ENCODE measurements at places on chromosomes 13 and 19. TPM values are rescaled to one million over a fixed set of nuclear protein-coding genes. Genes with fewer than 3 reads are reported as not detected.
A peak's percentile ranks its signal among the peaks of the same experiment; 100 is the strongest.

DNA sequence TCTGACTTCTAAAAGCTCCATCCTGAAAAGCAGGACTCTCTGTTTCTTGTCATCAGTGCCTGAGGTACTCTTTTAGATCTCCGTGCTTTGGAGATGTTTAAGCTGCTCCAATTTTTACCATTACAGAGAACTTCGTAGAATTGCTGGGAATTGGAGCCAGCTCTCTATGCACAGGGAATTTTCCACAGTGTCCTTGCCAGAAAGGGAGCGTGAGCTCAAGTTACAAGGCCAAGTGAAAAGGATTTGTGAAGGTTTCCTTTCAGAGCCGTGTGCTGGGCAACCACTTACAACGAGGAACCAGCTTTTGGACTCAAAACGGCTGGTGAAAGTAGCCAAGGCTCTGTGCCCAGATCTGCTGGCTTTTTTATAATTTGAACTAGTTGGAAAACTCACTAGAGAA lies 82.6 kb downstream of the NUFIP1 start:
- peaks cover 4% of the 10 kb centered on the region for H3K36me3 ChIP-seq
- H3K4me1 ChIP-seq, result no peaks in the 10 kb centered on the region
- no peak overlapping the region for H3K27ac ChIP-seq
- H3K4me3 ChIP-seq, result no peak overlapping the region

DNA sequence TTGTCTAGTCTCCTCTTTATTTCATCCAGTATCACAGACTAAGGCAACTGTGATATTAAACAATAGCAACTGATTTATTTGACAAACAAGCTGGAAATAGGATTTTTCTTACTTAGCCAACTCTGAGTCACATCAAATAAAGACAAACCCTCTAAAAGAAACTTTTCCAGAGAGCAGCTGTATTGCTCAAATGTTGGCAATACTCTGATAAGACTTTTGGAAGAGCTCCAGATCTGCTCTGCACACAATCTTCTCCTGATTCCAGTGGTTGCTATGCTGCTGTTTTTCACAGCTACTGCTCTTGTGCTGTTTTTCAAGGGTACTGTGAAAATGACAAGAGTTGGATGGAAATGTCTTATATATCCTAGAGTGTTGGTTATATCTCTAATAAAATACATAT lies 1479.2 kb downstream of the SLITRK5 start:
- H3K4me3 ChIP-seq, result no peak overlapping the region
- H3K27ac ChIP-seq, result no peak overlapping the region
- no peaks in the 10 kb centered on the region for H3K36me3 ChIP-seq
- no peaks in the 10 kb centered on the region for H3K27me3 ChIP-seq

DNA sequence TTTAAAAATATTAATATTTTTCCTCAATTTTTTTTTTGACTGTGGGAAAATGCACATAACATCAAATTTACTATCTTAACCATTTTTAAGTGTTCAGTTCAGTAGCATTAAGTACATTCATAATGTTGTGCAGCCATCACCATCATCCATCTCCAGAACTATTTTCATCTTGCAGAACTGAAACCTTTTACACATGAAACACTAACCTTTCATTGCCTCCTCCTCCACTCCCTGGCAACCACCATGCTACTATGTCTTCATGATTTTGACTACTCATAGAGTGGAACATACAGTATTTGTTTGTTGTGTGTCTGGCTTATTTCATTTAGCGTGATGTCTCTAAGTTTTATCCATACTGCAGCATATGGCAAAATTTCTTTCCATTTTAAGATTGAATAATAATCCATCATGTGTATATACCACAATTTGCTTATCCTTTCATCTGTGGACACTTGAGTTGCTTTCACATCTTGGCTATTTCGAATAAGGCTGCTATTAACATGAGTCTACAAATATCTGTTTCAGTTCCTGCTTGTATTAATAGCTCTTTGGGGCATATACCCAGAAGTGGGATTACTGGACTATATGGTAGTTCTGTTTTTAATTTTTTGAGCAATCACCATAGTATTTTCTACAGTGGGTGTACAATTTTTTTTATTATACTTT lies 376.4 kb downstream of the MTUS2 start:
- DNase-seq, result no peak
- H3K27me3 ChIP-seq, result no peaks in the 10 kb centered on the region
- H3K36me3 ChIP-seq, result no peaks in the 10 kb centered on the region
- H3K4me3 ChIP-seq, result no peak overlapping the region
- H3K4me1 ChIP-seq, result no peaks in the 10 kb centered on the region

The FDX2 gene
- 11.9 TPM for total RNA-seq

DNA sequence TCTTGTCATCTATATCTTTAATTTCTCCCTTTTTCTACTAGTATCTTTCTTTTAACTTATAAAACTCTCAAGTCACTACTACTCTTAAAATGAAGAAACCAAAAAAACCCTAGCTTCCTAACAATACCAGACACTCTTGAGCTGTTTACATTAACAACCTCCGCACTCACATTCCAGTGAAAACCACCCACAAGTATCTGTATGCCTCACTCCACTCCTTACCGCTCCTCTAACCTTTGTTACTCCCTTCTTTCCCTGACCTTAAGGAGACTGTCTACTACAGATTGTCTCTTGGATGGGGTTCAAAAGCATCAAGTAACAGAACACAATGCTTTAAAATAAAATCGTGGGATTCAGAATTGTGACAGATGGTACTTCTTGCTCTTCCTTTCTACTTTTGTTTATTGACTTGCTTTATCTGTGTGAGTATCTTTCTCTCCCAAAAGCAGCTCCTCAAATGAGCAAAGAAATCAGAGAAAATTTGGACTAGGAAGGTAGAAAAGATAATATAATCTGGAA lies 110.0 kb upstream of the FBXL3 start:
- peaks cover 14% of the 10 kb centered on the region for H3K36me3 ChIP-seq
- H3K4me1 ChIP-seq, result peaks cover 8% of the 10 kb centered on the region
- H3K4me3 ChIP-seq, result no peak overlapping the region
- H3K27ac ChIP-seq, result peak overlapping the region; percentile 1
- no peak for DNase-seq

GRCh38 chr13:80199585-80200292 lies 141.2 kb downstream of the SPRY2 start:
- no peak overlapping the region for H3K4me3 ChIP-seq
- H3K27me3 ChIP-seq, result no peaks in the 10 kb centered on the region
- no peaks in the 10 kb centered on the region for H3K36me3 ChIP-seq
- H3K27ac ChIP-seq, result no peak overlapping the region

GRCh38 chr13:51553531-51553930 lies 30.7 kb upstream of the WDFY2 start:
- no peaks in the 10 kb centered on the region for H3K36me3 ChIP-seq
- H3K4me1 ChIP-seq, result no peaks in the 10 kb centered on the region
- no peak for DNase-seq
- no peak overlapping the region for H3K4me3 ChIP-seq
- H3K27ac ChIP-seq, result no peak overlapping the region

DNA sequence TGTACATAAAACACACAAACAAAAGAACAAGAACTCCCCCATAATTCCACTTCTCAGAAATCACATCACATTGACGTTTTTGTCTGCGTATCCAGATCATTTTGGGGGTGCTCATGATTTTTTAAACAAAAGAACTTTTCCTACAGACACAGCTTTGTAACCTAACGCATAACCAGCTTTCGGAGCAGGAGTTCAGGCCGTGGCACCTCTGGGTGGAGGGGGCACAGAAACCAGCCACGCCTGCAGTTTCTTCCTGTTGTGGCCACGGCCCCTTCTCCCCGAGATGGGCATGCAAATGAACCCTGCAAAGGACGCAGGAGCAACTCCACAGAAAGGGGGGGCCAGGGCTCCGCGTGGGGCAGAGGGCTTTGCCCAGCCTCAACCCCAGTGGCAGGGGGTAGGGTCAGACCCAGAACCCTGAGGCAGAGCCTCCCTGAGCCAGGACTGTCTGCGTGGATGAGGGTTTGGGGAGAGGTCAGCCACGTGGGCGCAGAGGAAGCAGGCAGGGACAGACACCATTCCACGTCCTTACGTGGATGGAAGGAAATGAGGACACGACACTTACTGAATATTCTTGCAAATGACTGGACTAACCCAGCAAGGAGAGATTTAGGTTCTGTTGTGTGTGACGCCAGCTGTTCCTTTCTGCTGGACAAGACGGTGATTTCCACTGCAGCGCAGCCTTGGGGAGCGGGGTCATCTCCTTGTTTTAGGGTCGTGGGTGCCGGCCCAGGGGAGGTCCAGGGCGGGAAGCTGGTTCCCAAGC lies 64.4 kb downstream of the RASA3 start:
- no peaks in the 10 kb centered on the region for H3K27me3 ChIP-seq
- peak overlapping the region; percentile 68 for H3K4me3 ChIP-seq
- peak; percentile 53 for DNase-seq
- peaks cover 76% of the 10 kb centered on the region for H3K4me1 ChIP-seq

- H3K36me3 ChIP-seq, result no peaks in the 10 kb centered on the region
- H3K27me3 ChIP-seq, result no peaks in the 10 kb centered on the region
- H3K27ac ChIP-seq, result peak overlapping the region; percentile 37
- no peak for DNase-seq
- peaks cover 7% of the 10 kb centered on the region for H3K4me1 ChIP-seq
Measured at GRCh38 chr19:35118268-35119020, 2.8 kb downstream of the FXYD3 start.

GRCh38 chr13:85108356-85108755 lies 690.9 kb downstream of the SLITRK6 start:
- H3K4me3 ChIP-seq, result no peak overlapping the region
- no peaks in the 10 kb centered on the region for H3K4me1 ChIP-seq
- no peaks in the 10 kb centered on the region for H3K27me3 ChIP-seq

DNA sequence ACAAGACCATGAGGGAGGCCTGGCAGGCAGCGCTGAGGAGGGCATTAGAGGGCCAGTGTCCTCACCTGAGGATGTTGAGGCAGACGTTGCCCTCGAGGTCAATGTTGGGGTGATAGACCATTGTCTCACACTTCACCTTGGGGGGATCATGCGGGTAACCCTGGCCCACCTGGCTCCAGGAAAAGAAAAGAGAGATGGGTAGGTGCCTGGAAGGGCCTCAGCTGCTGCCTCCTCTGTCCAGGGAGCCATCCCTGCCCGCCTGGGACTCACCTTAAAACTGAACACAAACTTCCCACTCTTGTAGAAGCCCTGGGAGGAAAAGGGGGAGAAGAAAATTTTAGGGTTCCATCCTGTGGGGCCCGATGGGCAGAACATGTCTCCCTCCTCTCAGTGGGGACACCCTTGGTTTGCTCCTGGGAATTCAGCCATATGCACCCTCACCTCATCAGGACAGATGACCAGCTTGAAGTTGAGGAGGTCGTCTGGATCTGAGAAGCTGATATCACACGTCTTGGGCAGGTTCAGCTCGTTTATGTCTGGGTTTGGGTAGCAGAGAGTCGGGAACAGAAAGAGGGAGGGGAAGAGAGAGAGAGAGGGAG lies 1.7 kb downstream of the UBE2M start:
- peak overlapping the region; percentile 96 for H3K27ac ChIP-seq
- no peak for DNase-seq
- no peaks in the 10 kb centered on the region for H3K27me3 ChIP-seq
- H3K4me1 ChIP-seq, result peaks cover 34% of the 10 kb centered on the region
- H3K4me3 ChIP-seq, result peak overlapping the region; percentile 99
- H3K36me3 ChIP-seq, result peaks cover 38% of the 10 kb centered on the region

DNA sequence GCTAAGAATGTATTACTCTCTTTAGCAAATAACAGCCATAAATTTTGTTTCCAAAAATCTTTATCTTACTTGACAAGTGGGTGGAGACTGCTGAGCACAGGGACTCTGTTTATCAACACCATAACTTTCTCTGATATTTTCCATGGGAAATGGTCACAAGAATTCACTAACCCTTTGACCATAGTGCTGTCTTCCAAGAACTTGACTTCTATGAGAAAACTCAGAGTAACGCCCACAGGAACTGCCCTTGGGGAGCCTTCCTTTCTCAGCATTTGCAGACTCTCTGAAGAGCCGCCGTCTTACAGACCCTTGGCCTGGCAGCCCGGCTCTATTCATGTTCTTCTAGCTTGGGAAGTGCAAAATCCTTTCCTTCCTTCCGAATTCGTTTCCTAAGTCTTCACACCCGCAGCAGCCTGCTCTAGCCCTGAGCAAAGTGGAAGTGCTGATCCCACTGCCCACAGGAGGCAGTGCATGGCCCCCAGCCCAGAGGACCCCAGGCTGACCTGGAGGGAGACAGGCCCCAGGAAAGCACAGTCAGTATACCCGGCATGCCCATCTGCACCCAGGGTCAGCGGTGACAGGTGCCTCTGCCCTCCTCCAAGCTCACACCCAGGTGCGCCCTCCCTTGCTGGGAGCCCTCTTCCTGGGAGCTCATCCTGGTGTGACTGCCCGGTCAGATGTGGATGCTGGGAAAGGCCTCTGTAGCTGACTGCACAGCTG lies 10.2 kb downstream of the GAS6 start:
- H3K4me1 ChIP-seq, result peaks cover 19% of the 10 kb centered on the region
- H3K4me3 ChIP-seq, result no peak overlapping the region
- no peak overlapping the region for H3K27ac ChIP-seq
- peaks cover 15% of the 10 kb centered on the region for H3K27me3 ChIP-seq
- H3K36me3 ChIP-seq, result no peaks in the 10 kb centered on the region
- no peak for DNase-seq

The CEACAM3 gene
- not detected for total RNA-seq

The ZNF738 gene
- 9.8 TPM for total RNA-seq

The WTIP gene
- 0.88 TPM for total RNA-seq

The OLFM4 gene
- total RNA-seq, result not detected

The TMEM190 gene
- total RNA-seq, result not detected

GRCh38 chr13:44748439-44748838 lies 172.3 kb upstream of the TSC22D1 start:
- H3K4me1 ChIP-seq, result no peaks in the 10 kb centered on the region
- H3K27ac ChIP-seq, result no peak overlapping the region
- no peaks in the 10 kb centered on the region for H3K36me3 ChIP-seq

DNA sequence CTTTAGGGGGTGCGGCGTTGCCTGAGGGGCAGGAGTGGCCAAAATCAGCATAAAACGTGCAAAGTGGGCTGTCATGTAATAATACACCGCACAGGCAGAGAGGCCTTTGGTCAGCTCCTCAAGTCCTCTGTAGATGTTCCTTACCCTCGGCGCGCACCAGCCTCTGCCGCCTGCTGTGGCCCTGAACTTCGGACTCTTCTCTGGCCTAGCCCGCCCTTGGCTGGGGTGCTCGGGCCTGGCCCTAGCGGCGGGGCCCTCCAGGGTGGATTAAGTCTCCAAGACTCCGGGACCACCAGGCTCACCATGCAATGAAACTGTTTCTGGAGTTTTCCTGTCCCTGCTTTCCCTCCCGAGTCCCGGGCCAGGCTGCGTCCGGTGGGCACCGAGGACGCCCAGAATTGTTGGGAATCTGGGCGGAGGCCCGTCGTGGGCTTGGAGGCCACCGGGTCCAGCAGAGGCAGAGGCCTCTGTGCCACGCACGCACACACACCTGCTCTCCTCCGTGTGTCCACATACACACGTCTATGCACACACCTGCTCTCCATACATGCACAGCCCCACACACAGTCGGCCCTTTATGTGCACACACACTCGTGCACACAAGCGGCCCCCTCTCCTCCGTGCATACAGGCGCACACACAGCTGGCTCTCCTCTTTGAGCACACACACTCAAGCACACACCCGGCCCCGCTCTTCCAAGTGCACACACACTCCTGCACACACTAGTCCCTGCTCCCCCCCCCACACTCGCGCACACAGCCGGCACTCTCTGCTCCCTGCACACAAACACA lies 1.5 kb upstream of the TFDP1 start:
- H3K27me3 ChIP-seq, result no peaks in the 10 kb centered on the region
- no peak overlapping the region for H3K27ac ChIP-seq
- peaks cover 29% of the 10 kb centered on the region for H3K4me1 ChIP-seq
- no peaks in the 10 kb centered on the region for H3K36me3 ChIP-seq
- H3K4me3 ChIP-seq, result peak overlapping the region; percentile 60

The ARRDC5 gene
- 28.7 TPM for total RNA-seq

- no peak overlapping the region for H3K4me3 ChIP-seq
- H3K4me1 ChIP-seq, result no peaks in the 10 kb centered on the region
- H3K27me3 ChIP-seq, result peaks cover 4% of the 10 kb centered on the region
- no peak overlapping the region for H3K27ac ChIP-seq
Measured at GRCh38 chr19:45816236-45817009, 1.3 kb upstream of the RSPH6A start.

Data from naive thymus-derived CD8-positive, alpha-beta T cell (primary cell).